ENCODE measurements at places on chromosomes 16 and 17.

DNA sequence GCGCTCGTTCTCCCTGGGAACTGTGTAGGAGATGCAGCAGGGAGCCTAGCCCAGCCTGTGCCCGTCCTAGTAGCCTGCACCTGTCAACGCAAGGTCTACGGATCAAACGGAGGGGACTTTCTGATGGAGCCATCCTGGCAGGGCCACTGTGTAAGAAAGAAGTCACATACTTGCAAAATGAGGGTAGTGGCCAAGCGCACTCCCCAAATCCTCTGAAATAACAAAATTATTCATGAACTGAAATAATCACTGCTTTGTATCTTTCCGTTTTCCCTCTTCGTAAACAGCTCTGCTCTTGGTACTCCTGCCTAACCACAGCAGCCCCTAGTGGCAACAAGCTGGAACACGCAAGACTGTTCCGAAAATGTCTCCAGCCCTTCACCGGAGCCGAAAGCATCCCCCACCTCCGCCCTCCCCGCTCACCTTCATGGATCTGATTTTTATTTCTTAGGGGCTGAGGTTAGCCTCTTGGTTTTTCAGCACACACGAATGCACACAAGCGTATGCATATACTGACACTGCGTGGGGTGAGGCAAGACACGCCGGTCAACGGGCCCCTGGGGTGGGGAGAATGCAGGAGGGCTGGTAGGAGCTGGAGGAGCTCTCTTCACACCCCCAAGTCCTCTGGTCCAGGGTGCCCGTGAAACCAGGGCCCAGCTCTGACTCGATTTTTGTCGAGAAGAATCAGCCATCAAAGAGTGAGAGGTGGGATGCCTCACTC lies 100.8 kb downstream of the ABCC12 start:
- DNase-seq, result peak; percentile 75

GRCh38 chr16:27867122-27868110 lies 196.1 kb downstream of the GSG1L start:
- DNase-seq, result peak; percentile 74

GRCh38 chr17:32671896-32672295 lies 185.1 kb downstream of the CDK5R1 start:
- DNase-seq, result peak; percentile 11

GRCh38 chr17:59377410-59377809 lies 46.0 kb downstream of the YPEL2 start:
- peak; percentile 59 for DNase-seq

DNA sequence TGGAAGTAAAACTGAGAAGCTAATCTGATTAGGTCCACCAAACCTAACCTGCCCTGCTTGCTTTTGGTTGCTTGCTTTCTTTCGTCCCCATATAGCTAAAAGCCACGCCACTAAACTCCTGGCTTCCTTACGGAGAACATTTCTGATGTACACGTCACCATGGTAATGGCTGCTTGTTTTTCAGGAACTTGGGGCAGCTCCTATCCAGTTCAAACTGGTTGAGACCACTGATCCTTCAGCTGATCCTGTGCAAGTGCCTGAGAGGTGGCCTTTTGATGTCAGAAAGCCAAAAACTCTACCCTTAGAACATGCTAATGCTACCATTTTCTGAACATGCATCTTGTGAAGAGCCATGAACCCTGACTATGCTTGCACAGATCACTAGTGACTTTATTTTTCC lies 14.4 kb upstream of the DHRS7C start:
- no peak for DNase-seq

- DNase-seq, result peak; percentile 83
Observed at GRCh38 chr16:2365397-2366294, 25.1 kb upstream of the ABCA3 start.

DNA sequence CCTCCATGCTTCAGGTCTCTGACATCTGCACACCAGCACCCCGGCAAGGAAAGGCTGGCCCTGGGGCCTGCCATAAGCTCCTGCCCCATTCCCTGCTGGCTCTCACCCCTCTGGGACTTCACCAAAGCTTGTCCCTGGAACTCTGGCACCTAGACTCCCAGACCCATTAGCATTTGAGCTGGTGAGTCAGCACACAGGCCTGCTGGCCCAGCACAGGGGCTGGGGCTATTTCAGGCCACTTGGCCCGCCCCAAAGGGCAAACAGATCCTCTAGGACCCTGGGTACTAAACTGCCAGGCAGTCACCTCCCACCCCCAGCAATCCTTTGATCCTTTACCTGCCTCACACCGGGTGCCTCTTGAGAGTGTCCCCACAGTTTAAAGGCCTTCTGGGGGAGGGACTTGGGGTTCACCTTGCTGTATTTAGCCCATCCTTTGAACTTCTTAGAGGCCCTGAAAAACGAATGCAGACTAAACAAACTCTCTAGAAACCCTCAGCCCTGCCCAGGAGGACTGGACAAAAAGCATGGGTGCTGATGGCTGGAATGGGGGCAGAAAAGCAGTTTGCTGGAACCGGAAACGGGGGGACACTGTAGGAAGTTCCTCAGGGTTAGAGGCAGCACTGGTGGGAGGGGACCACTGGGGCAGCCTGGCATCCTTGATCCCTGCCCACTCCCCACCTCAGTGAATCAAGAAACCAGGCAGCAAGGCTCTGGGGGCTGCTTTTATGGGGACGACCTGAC lies 3.2 kb upstream of the SAMD14 start:
- peak; percentile 48 for DNase-seq

GRCh38 chr17:30519166-30519565 lies 42.0 kb downstream of the GOSR1 start:
- no peak for DNase-seq

DNA sequence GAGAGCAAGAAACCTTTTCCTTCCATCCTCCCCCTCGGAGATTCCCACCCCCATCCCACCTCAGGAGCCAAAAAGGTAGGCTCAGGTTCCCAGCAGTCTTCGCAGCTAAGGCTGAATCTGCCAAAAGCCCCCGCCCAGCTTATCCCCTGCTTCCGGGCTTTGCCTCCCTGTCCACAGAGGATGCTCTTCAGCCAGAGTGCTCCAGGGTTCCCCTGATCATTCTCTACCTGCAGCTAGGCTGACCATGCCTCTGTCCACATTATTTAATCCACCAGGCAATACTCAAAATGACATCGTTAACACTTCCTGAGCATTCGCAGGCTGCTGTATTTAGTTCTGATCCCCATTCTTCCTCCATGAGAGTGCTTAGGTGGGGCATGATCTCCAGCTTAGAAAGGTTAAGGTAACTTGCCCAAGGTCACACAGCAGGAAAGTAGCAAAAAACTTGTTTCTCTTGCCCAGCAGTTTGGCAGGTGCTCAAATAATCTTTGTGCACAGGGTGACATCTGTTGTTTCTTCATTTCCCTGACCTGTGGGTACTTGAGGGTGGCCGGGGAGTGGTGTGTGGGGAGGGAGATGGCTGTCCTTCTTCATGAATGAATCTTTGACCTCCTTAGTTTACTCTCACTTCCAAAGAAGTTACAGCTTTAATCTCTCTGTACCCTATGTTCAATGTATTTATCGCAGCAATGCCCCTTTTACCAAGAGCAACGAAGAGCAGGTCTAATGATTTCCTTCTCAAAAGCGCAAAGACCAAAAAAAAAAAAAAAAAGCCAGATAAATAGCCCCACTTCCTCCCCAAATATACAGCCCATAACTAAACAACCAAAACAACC lies 848 bp upstream of the TBKBP1 start:
- DNase-seq, result no peak

- DNase-seq, result no peak
Observed at GRCh38 chr16:74726716-74727115, 26.1 kb upstream of the MLKL start.

- DNase-seq, result no peak
Observed at GRCh38 chr16:19802612-19803011, 82.0 kb downstream of the GPRC5B start.

GRCh38 chr16:53695070-53695469 lies 8.6 kb downstream of the RPGRIP1L start:
- no peak for DNase-seq
